Karpas-422 (cell line): ENCODE measurements at places on chromosomes 1 and 21.

DNA sequence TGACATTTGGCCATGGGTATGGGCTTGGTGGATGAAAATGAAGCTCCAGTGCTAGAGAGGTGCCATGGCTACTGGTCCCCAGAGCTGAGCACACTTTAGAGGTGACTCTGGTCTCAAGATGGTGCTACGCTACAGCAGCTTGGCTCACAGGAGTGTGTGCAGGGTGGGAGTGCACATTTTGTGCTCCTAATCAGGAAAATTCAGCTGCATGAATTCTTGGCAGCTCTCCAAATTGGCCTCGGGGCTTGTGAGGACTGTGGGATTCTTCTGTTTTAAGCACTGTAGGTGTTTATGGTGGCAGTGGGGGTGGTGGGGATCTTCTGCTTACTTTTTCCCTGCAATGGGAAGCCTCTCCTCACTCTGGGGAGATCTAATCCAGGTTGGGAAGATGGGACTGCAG lies 17.3 kb upstream of the TIPRL start:
- H3K36me3 ChIP-seq = no peaks in the 10 kb centered on the region
- no peak for DNase-seq
- H3K27ac ChIP-seq = no peak overlapping the region
- peaks cover 8% of the 10 kb centered on the region for H3K4me1 ChIP-seq

DNA sequence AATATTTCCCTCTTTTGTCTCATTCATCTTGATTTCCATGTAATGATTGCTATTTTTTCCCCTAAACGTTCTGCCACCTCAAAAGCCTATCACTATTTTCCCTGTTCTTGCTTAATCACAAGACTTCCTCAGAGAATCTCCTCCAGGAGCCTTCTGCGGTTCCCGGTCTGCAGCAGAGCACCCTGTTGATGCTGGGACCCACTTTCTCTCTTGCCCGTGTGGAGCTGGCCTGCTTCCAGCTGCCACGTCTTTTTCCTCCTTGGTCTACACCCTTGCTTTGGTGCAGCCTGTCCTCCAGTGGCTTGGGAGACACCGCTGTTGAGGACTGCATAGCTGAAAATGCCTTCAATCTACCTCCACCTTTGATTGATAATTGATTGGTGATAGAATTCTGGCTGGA lies 70.0 kb upstream of the COA6 start:
- no peak overlapping the region for H3K27ac ChIP-seq
- no peaks in the 10 kb centered on the region for H3K4me1 ChIP-seq
- H3K4me3 ChIP-seq = no peak overlapping the region
- DNase-seq = no peak
- no peaks in the 10 kb centered on the region for H3K27me3 ChIP-seq
- H3K36me3 ChIP-seq = no peaks in the 10 kb centered on the region

DNA sequence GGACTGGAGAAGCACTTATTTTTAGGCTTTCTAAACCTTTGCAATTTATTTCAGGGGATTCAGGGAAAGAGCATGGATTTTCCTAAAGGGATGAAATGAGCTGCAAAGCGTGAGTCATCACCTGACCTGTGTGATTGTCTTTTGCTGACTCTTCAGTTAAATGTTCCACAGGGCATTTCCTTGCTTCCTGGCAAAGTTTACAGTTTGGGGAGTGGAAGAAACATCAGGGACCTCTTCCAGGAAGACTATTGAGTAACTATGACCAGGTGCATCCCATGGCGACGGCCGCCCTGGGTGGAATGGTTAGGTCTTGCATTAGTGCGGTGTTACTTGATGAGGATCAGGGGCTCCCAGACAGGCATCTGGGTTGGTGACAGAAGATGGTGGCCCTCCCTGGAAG lies 79.5 kb upstream of the SIPA1L2 start:
- no peak for DNase-seq
- no peak overlapping the region for H3K4me3 ChIP-seq
- no peaks in the 10 kb centered on the region for H3K4me1 ChIP-seq
- H3K27ac ChIP-seq = no peak overlapping the region
- H3K27me3 ChIP-seq = no peaks in the 10 kb centered on the region
- no peaks in the 10 kb centered on the region for H3K36me3 ChIP-seq

- no peak overlapping the region for H3K27ac ChIP-seq
- no peaks in the 10 kb centered on the region for H3K27me3 ChIP-seq
- no peak overlapping the region for H3K4me3 ChIP-seq
- no peak for DNase-seq
Observed at GRCh38 chr1:31581821-31582810, 5.8 kb downstream of the TINAGL1 start.

DNA sequence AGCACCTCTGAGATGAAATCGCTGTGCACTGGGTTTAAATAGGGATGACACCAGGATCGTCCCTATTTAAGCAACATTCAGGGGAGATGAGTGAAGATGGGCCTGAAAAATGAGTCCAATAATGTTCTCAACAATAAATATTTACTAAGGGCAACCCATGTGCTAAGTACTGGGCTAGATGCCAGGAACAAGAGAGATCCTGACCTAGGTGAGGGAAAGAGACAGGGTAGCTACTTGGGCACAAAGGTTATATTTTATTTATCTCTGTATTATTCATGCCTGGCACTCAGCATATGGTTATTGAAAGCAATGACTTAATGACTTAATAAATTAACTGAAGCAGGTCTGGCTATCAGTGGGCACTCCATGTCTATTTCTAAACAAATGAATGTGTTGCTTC lies 27.4 kb upstream of the AVPR1B start:
- no peak overlapping the region for H3K27ac ChIP-seq
- no peaks in the 10 kb centered on the region for H3K27me3 ChIP-seq
- no peak overlapping the region for H3K4me3 ChIP-seq
- no peak for DNase-seq
- no peaks in the 10 kb centered on the region for H3K36me3 ChIP-seq
- H3K4me1 ChIP-seq = no peaks in the 10 kb centered on the region

DNA sequence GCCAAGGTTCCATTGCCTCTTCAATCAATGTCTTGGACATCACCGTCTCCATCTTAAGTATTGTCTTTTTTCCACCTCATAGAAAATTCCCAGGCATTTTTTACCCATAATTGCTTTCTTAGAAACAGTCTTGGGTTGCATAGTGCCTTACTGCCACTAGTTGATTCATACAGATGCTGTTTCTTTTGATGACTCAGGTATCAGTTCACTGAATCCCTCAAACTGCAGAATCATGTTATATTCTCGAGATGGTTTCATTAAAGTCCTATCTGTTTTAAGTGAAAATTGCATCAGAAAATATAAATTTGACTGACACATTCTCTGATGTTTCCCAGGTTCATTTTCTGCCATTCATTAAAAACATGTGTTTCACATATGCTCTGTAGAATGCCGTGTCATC lies 1489.1 kb downstream of the BRINP3 start:
- H3K27ac ChIP-seq = no peak overlapping the region
- no peak overlapping the region for H3K4me3 ChIP-seq
- H3K36me3 ChIP-seq = no peaks in the 10 kb centered on the region

GRCh38 chr1:1461721-1462317 lies 9.7 kb upstream of the ATAD3B start:
- no peak overlapping the region for H3K4me3 ChIP-seq
- H3K36me3 ChIP-seq = no peaks in the 10 kb centered on the region
- H3K27me3 ChIP-seq = no peaks in the 10 kb centered on the region

DNA sequence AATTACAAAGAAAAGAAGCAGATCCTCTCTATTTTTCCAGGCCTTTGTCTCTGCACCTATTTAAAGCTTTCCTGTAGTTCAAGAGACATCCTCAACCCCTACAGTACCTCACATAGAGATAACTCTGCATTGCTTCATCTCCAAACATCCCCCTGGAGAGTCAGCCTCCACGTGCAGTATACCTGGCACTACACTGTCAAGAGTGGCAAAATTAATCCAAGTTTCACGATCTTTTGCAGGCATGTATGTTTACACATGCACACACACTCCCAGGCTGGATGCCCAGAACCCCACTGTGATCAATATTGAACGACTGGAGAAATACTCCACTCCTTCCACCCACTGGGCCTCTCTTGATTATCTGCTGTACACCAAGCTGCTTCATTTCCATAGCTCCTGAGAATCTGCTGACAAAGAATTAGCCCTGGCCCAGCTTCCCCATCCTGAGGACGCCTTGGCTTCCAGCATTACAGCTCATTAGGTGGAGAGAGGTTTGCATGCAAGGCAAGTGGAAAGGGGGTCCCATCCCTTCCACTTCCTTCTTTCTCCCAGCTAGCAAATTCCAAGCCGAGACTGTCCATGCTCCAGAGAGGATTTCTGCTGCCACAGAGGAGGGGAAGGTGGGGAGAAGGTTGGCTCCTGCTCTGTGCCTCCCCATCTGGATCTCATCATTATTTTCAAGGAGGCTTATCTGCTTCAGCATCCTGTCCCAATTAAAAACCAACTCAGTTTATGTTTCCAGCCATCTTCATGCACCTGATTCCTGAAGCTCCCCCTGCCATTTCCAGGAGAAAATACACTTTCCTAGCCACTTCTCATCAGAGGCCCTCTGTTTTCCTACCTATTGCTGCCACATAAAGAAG lies 66.5 kb upstream of the GOLT1A start:
- H3K4me1 ChIP-seq = no peaks in the 10 kb centered on the region
- no peak for DNase-seq
- no peaks in the 10 kb centered on the region for H3K27me3 ChIP-seq
- no peak overlapping the region for H3K27ac ChIP-seq
- no peaks in the 10 kb centered on the region for H3K36me3 ChIP-seq
- no peak overlapping the region for H3K4me3 ChIP-seq

- no peak for DNase-seq
- H3K27me3 ChIP-seq = no peaks in the 10 kb centered on the region
- H3K4me1 ChIP-seq = peaks cover 47% of the 10 kb centered on the region
- H3K36me3 ChIP-seq = no peaks in the 10 kb centered on the region
- H3K4me3 ChIP-seq = no peak overlapping the region
Observed at GRCh38 chr1:111205714-111206050, 5.2 kb upstream of the DENND2D start.

DNA sequence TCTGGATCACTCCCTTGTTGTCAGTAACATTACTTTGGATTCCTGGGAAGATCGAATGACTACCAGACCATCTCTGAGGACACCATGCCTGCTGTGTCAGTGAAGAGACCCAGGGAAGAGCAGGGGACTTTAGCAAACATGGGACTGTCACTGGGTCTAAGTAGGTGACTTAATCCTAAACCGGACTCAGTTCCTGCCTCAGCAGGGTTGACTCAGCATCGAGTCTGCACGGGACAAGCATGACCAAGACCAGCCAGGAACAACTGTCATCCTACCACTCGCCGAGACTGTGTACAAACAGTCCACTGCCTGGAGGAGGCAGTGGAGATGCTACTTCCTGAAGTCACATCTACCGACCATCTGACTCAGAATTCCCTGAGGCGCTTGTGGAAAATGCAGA lies 53.2 kb upstream of the RAB4A start:
- no peak for DNase-seq
- no peak overlapping the region for H3K27ac ChIP-seq
- H3K4me3 ChIP-seq = no peak overlapping the region
- H3K27me3 ChIP-seq = no peaks in the 10 kb centered on the region
- no peaks in the 10 kb centered on the region for H3K36me3 ChIP-seq
- no peaks in the 10 kb centered on the region for H3K4me1 ChIP-seq

GRCh38 chr1:109242387-109242786 lies 7.0 kb upstream of the CELSR2 start:
- DNase-seq = no peak
- H3K4me3 ChIP-seq = no peak overlapping the region
- H3K27me3 ChIP-seq = no peaks in the 10 kb centered on the region
- peaks cover 3% of the 10 kb centered on the region; the same call in 1 of the 2 replicates for H3K36me3 ChIP-seq

- no peaks in the 10 kb centered on the region for H3K27me3 ChIP-seq
- no peaks in the 10 kb centered on the region for H3K4me1 ChIP-seq
- no peak overlapping the region for H3K27ac ChIP-seq
Observed at GRCh38 chr1:204092632-204093420, 19.9 kb downstream of the SOX13 start.

- no peak overlapping the region for H3K4me3 ChIP-seq
- H3K27me3 ChIP-seq = no peaks in the 10 kb centered on the region
- H3K27ac ChIP-seq = no peak overlapping the region
- no peaks in the 10 kb centered on the region for H3K4me1 ChIP-seq
Observed at GRCh38 chr1:96474985-96475743, 246.4 kb upstream of the PTBP2 start.

DNA sequence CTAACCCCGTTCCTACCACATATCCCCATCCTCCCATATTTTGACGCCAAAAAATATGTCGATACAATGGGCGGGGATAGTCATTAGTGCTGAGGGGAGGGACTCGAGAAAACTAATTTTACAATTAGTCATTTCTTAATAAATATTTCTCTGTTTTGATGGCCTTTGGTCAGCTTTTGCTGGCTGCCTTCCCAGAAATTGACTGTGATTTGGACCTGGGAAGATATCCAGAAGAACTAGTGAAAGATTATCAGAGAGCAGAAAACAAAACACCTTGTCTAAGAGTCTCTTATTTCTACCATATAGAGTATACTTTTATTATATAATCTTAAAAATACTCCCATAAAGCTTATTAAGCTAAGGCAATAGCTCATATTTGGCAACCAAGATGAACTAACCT lies 247.6 kb downstream of the MRPL39 start:
- no peaks in the 10 kb centered on the region for H3K27me3 ChIP-seq
- no peaks in the 10 kb centered on the region for H3K4me1 ChIP-seq
- H3K27ac ChIP-seq = no peak overlapping the region
- H3K36me3 ChIP-seq = no peaks in the 10 kb centered on the region
